ENCODE measurements at places on chromosomes 4 and X.

DNA sequence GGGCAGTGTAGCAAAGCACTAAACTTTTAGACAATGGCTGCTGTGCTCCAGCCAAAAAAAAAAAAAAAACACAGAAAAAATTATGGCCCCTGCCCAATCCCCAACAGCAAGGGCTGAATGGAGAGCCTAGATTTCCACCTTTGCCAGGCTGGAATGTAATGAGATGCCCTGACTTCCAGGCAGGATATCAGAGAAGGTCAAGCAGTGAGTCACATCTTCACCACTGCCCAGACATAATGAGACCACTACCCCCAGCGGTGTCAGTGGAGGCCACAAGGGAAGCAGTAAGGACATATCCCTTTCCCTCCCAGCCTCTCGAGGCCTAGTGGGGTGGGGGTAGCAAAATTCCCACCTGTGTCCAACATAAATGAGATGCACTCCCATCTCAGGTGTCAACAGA lies 216.3 kb upstream of the LEF1 start:
- no peak for DNase-seq

- no peak for DNase-seq
Measured at GRCh38 chrX:22136711-22137110, 104.6 kb downstream of the PHEX start.

DNA sequence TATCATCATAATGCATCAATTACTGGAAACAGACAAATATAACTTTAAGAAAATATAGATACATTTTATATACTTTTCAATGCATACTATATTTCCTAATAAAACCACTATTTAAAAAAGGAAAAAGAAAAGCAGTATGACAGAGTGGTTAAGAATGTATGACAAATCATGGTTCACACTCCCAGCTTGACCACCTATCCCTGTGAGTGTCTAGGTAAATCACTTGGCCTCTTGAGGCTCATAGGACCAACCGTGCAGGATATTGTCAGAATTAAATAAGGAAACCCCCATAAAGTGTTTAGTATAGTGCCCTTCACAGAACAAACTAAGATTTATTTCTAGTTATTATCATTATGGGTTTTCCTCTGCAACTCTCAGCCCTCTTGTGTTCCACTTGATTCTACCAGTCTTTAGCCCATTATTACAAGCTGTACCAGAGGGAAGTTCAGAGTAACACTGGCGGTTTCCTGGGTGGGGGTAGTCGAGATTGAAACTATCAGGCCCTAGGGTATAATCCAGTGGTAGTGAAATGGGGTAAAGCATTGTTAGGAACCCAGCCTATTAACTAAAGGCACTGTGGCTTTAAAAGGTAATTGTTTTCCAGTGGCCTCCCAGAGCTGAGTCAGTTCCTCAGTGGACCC lies 55.5 kb upstream of the PAK3 start:
- DNase-seq = no peak

- no peak for DNase-seq
Measured at GRCh38 chr4:173001571-173001970, 167.0 kb upstream of the GALNT7 start.

- no peak for DNase-seq
Measured at GRCh38 chrX:139192386-139192961, 338.1 kb upstream of the F9 start.

- peak; percentile 53 for DNase-seq
Measured at GRCh38 chrX:13646154-13646549, 6.8 kb upstream of the TCEANC start.

Data from NCI-H1092 (cell line).